ENCODE measurements at places on chromosomes 16 and 17. TPM values are rescaled to one million over a fixed set of nuclear protein-coding genes. Genes with fewer than 3 reads are reported as not detected.
A peak's percentile ranks its signal among the peaks of the same experiment; 100 is the strongest.

DNA sequence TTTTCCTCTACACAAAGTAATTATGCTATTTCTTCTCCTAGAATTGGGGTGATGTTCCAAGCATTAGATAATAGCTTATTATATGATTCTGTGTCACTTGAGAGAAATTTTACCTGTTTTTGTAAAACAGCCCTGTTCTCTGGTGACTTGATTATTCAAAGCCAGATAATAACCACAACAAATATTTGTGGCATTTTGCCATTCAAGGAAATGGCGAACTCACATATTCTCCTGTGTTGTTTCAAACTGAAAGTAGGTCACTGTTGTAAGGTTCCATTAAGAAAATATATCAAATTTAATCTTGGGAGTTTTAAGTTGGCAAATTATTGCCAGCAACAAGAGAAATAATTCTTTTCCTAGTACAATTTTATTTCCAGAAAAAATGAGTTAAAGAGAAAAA is 124.8 kb downstream of the STXBP4 start:
- no peak for DNase-seq

DNA sequence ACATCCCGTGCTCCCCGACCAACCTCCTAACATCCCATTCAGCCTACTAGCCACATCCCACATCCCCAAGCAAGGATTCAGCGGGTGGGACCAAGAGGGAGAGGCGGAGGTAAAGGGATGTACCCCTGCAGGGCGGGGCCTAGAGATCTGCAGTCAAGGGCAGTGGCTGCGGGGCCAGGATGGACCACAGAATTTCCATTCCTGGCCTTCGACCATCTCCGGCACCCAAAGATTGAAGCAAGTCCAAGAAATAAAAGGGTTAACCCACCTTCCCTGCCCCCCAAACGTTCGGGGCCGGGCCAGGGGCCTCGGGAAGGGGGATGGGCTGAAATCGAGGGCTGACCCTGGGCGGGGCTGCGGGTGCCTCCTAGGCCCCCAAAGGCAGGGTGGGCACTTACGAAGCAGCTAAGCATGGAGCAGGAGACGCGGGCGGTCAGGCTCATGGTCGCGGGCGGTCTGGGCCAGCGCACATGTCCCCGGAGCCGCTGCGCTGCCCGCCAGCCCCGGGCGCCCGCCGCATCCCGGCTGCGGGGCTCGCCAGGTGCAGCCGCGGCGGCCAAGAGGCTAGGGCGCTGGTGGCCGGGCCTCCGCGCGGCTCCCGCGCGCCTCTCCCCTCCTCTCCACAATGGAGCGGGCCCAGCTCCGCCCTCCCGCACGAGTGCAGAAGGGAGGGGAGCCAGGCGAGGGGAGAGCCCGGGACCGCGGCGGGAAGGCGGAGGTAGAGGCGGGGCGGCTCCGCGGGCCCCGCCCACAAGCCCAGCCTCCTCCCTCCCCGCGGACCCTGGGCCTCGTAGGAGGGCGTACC is at the start of gene MTMR4:
Gene MTMR4, minus strand, starts transcription at position 674 of the 805 bp plus-strand sequence. Its CDS starts 231 bp downstream, at position 443.
- peak; percentile 39 for DNase-seq

The GRB7 gene
- total RNA-seq = 3.3 TPM

GRCh38 chr17:82367724-82368524 is 3.6 kb upstream of the UTS2R start:
- no peak for DNase-seq

- DNase-seq = no peak
These were observed 33.1 kb upstream of the HERPUD1 start for GRCh38 chr16:56898847-56899246.

DNA sequence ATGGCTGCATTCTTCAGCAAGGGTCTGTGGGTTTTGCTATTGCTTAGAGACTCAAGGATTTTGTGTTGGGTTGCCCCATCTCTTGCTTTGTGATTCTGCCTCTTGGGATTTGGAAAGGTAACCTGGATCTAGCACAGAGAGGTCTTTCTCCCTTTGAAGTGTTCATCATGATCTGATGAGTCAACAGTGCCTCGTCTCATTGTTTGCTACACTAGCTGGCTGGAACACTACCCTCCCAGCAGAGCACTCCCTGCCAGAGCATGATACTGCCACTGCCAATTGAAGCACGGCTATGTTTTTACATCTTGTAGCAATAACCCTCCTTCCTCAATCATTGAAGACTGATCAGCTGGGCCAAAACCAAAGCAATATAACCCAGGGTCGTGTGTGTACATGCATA is 361.0 kb downstream of the CDH13 start:
- no peak for DNase-seq

DNA sequence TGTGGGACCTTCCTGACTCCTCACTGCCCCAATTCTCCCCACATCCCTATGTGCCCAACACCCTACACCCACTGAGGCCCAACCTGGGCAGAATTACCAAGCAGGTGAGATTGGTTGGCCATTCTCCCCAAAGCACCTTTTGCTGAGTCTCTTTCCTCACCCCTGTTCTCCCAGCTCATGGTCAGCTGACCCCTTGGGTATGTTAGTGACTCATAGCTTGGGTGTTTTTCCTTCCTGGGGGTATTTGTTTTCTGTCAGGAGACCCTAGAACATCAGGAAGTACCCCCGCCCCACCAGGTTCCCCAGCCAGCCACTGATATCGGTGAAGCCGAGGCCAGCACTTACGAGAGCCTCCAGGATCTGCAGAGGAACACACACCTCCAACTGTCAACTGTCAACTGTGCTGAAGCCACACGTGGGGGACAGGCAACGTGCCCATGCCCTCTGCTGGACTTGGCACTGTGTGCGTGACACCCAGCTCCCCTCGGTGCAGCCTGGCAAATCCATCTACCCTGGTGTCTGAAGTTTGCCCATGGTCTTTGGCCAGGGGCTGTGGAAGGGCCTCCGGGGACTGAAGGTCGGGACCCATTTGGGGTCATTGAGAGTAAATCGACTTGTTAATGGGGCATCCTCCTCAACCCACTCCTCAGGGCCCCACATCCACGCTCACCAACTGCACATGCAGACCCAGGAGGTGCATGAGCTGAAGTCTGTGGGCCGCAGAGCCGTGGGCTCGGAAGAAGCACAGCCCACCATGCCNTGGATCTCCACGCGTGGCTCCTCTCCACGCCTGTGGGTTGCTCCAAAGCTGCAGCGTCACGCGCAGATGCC is 53.1 kb downstream of the METRNL start:
- no peak for DNase-seq

DNA sequence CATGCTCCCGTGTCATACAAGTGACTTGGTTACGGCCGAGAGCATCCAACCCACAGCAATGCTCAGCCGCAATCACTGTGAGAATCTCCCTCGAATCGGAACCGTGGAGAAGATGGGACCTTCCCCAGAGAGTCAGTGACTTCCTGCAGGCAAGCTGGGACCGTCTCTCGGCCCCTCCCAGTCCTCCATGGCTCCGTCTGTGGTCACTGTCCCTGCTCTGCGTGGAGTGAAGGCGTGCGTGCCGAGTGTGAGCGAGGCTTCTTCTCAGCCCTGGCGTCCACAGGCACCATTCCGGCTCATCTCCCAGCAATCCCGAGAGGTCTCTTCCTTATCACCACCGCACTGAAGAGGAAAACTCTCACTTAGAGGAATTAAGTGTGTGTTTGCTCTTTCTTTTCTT is 113.1 kb downstream of the ADCY9 start:
- no peak for DNase-seq

GRCh38 chr17:57512258-57512657 is 232.8 kb downstream of the CCDC182 start:
- no peak for DNase-seq

DNA sequence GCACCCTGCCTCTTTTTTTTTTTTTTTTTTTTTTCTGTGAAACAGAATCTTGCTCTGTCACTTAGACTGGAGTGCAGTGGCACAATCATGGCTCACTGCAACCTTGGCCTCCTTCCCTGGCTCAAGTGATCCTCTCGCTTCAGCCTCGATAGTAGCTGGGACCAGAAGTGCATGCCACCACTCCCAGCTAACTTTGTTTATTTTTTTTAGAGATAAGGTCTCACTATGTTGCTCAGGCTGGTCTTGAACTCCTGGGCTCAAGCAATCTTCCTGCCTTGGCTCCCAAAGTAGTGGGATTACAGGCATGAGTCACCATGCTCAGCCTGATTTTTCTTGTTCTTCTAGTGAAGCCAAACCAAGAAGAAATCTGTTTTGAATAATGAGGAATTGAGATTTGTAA is 25.0 kb downstream of the CDK12 start:
- peak; percentile 42 for DNase-seq

The CMTM4 gene
- total RNA-seq = 20.2 TPM

The CCL1 gene
- total RNA-seq = not detected

GRCh38 chr17:81044764-81045589 is 10.0 kb downstream of the BAIAP2 start:
- DNase-seq = peak; percentile 68

The MYH3 gene
- total RNA-seq = 1.9 TPM

- no peak for DNase-seq
These were observed 338.5 kb downstream of the UTP18 start for GRCh38 chr17:51598824-51599223.

DNA sequence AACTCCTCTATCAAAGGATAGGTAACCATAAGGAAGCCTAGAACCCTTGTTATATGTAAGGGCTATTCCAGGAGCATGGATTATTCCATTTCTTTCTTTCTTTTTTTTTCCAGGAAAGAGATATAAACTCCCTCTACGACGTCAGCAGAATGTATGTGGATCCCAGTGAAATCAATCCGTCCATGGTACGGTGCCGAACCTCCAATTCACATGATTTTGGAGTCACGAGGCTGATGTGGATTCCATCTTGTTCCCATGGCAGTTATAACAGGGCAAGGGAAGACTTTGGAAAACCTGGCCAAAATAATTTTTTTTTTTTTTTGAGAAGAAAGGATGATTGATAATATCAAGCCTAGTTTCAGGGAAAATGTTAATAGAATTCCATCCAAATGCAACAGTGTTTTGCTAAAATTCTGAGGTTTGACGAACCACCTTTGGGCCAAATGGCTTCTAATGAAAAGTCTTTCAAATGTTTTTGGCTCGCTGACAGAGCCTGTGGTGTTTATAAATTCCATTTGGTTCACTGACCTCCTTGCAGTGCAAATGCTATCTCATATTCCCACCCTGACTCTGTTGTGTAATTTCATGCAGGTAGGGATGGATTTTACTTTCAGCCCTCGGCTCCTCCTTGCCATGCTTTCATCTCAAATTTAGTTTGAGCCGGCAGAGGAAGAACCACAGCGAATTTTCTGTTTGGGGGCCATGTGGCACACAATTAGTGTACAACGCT is 90.0 kb downstream of the SDR42E1 start:
- DNase-seq = peak; percentile 28

GRCh38 chr17:74190154-74190553 is 13.3 kb upstream of the RPL38 start:
- peak; percentile 43 for DNase-seq

DNA sequence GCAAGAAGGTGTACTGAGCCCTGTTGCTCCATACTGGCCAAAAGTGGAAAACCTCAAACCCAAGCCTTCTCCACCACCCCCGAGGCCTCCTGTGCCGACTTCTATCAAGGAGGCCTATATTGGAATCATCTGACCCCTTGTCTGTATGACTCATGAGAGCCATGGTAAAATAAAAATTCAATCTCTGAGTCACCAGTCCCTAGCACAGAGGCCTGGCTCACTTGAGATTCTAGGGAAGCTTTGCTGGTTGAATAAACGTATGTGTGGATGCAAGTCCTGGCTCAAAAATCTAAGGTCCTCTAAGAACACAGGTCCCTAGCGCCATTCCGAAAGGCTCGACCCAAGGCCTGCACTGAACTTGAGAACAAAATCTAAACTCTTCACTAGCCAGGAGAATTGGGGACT is 15.0 kb downstream of the NSMCE1 start:
- peak; percentile 87 for DNase-seq

DNA sequence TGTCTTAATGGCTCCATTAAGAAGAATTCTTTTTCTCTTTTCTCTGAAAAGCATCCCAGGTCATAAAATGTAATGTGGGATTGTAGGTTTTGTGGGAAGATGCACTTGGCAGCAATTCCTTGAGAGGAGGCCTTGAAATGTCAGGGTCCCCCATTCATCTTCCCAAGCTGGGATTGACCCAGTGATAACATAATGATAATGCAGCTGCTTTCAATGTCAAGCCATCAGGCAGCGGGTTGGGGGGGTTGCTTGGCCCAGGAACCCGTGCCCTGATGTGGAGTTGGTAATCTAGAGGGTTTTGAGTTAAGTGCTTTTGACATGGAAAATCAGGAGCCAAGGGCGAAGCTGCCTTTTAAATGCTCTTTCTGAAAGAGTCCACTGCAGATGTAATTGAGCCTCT is 484.0 kb downstream of the WWOX start:
- no peak for DNase-seq

The LLGL2 gene
- 6.9 TPM for total RNA-seq

DNA sequence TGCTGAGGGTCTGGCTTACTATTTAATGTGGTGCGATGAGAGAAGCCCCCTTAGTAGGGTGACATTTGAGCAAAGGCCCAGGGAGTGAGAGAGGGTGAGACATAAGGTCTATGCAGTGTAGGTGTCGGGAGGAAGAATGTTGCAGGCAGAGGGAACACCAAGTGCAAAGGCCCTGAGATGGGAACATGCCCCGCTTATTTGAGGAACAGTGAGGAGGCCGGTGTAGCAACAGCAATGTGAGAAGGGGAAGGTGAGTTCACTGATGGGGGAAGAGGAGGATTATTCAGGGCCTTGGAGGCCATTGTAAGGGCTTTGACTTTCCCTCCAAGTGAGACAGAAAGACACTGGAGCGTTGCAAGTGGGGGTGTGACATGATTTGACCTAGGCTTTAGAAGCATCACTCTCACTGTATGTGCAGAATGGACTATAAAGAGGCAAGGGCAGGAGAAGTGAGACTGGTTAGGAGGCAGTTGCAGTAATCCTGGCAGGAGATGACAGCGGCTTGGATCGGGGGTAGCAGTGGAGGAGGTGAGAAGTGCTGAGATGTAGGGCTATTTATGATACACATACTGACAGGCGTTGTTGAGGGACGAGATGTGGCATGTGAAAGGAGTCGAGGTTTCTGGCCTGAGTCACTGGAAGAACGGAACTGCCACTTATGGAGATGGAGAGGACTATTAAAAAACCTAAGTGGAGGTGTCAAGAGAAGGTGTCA is 145.3 kb downstream of the SPECC1 start:
- no peak for DNase-seq

The ABCA9 gene
- 0.16 TPM for total RNA-seq

DNA sequence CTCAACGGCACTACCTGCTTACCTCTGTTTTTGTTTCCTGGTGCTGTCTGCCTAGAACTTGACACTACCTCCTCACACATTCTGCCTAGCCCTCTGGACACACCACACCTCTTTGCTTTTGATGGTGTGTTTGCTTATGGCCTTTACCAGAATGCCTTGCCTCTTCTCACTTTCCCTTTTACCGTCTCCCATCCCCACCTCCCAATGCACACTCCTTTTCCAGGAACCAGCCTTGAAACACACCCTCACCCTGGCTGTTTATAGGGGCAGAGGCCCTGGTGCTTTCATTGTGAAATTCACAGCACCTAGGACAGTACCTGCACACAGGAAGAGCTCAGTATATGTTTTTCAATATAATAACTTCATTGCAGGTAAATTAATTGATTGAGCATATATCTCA is 56.2 kb downstream of the MAP2K6 start:
- no peak for DNase-seq

GRCh38 chr16:74094962-74095361 is 201.7 kb upstream of the PSMD7 start:
- DNase-seq = no peak

- no peak for DNase-seq
These were observed 13.4 kb downstream of the CBFA2T3 start for GRCh38 chr16:88963583-88963982.
